GM18507 (cell line): ENCODE measurements at places on chromosomes 16 and 17.
A peak's percentile ranks its signal among the peaks of the same experiment; 100 is the strongest.

GRCh38 chr17:46922487-46922803, 515 bp upstream of the GOSR2 start:
- no peak for DNase-seq

GRCh38 chr17:64506576-64507412, at the start of gene CEP95:
TSS of gene CEP95 (plus strand) at chr17:64506977. CDS start at chr17:64507098, 121 bp downstream.
- peak; percentile 82 for DNase-seq

- DNase-seq: no peak
These were observed 16.9 kb downstream of the CARHSP1 start for GRCh38 chr16:8851761-8852403.

DNA sequence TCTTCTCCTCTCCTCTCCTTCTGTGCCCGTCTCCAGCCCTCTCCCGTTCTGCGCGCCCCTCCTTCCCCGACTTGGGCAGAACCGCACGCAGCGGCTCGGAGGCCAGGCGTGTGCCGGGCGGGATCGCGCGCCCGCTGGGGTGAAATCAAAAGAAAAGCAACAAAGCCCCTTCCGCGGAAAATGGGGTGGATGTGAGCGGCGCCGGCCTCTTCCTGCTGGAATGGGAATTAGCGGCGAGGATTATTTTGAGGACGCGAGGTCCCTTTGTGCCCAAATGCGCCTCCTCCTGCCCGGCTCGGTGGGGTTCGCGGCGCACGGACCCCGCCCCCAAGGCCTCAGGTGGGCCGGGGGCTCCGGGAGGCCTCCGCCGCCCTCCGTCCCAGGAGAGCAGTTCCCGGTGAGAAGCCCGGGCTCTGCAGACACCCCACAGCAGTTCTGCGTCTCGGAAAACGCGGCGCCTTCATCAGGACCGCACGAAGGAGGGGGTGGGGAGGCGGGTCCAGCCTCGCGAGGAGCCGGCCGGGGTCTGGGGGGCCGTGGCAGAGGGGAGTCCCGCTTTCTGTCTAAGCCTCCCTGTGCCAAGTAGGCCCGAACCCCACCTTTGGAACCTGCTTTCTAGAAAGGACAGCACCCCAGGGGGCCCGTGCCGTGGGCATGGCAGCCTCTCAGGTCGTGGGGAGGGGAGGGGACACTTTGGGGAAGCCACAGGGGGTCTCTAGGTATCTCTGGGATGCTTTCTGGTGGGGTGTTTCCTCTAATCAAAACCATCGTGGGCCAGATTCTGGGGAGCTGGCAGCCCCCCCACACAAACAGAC, 91.0 kb upstream of the CBX4 start:
- no peak for DNase-seq

GRCh38 chr17:78925662-78926555, 722 bp upstream of the TIMP2 start:
- DNase-seq: no peak

- DNase-seq: no peak
These were observed 279.8 kb downstream of the UTP18 start for GRCh38 chr17:51540151-51540550.

GRCh38 chr17:50640686-50641351, 6.1 kb downstream of the ABCC3 start:
- DNase-seq: no peak

- DNase-seq: no peak
These were observed 127.8 kb upstream of the KCNJ16 start for GRCh38 chr17:69947027-69947759.

- peak; percentile 48 for DNase-seq
These were observed 477 bp downstream of the NTAN1 start for GRCh38 chr16:15055141-15056053.

- DNase-seq: no peak
These were observed 2.9 kb downstream of the CDIP1 start for GRCh38 chr16:4535627-4536108.

DNA sequence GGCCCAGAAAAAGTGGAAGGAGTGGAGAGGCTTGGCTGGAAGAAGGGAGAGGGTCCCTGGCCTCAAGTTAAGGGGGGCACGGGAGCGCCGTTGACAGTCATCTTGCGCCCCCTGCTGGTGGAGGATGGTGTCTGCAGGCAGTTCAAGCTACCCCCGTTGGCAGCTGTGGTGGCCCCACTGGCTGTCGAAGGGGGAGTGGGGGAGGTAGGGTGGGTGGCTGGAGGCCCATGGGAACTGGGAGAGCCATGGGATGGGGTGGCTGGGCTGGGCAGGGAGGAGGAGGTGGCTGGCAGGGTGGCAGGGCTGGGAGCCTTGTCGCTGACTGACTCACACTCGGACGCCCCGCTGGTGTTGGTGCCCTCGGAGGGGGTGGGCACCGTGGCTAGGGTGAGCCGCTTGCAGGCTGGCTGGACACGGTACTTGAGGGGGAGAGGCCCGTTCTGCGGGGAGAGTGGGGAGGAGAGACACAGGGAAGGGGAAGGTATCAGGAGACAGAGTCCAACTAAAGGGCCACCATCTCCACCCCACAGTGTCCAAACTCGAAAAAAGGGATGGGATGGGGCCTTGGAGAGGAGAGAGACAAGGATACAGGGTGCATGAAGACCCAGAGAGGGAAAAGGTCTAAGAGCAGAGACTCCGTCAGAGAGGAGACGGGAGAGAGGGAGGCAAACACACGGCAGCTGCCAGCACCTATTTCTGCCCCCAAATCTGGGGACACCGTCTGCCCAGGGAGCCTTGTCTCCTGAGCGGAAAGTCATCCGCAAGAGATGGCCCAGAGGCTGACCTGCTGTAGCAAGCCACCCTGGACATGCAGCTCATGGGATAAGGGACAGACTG, 5.2 kb downstream of the CISD3 start:
- peak; percentile 64 for DNase-seq

- no peak for DNase-seq
These were observed 22.2 kb downstream of the SOST start for GRCh38 chr17:43736389-43736788.

GRCh38 chr17:73325527-73325842, 13.7 kb upstream of the CDC42EP4 start:
- DNase-seq: no peak

DNA sequence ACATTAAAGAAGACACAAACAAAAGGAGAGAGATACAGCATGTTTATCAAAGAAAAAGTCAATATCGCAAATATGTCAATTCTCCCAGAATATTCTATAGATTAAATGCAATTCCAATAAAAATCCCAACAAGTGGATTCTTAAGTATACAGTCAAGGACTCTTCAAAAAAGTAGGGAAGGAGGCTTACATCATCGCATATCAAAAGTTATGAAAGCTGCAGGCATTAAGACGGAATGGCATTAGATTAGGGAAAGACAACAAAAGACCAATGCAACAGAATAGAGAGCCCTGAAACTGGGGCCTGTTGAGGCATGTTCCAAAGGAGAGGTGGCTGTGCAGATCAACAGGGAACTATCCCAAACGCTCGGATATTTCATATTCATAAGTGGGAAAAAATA, 76.0 kb downstream of the MARCHF10 start:
- no peak for DNase-seq

DNA sequence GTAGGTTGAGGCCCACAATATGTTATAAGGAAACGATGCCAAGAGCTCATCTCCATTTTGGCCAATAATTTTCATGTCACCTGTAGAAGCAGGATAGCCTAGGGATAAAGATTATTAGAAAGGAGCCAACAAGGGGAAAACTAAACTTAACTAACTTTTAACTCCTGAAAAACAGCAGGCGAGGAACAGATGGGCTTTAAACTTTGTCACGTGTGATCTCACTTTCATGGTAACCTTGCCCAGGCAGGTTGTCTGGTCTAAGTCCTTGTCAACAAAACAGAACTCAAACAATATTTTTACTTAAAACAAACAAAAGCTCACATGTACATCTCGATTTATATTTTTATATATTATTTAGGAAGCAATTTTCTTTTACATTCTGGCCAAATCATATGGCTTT, 1672.0 kb downstream of the TP53TG3F start:
- no peak for DNase-seq

GRCh38 chr16:54934481-54935265, 4.0 kb downstream of the IRX5 start:
- DNase-seq: no peak

GRCh38 chr17:45311760-45312476, 4.9 kb downstream of the MAP3K14 start:
- no peak for DNase-seq

GRCh38 chr17:10048629-10049350, 143.7 kb upstream of the RCVRN start:
- no peak for DNase-seq

GRCh38 chr17:6496116-6496481, 51.8 kb downstream of the PIMREG start:
- DNase-seq: no peak

- no peak for DNase-seq
These were observed 26.5 kb upstream of the ALOX12 start for GRCh38 chr17:6969323-6969726.

- DNase-seq: no peak
These were observed 1336.0 kb upstream of the CDH8 start for GRCh38 chr16:63372283-63372682.

DNA sequence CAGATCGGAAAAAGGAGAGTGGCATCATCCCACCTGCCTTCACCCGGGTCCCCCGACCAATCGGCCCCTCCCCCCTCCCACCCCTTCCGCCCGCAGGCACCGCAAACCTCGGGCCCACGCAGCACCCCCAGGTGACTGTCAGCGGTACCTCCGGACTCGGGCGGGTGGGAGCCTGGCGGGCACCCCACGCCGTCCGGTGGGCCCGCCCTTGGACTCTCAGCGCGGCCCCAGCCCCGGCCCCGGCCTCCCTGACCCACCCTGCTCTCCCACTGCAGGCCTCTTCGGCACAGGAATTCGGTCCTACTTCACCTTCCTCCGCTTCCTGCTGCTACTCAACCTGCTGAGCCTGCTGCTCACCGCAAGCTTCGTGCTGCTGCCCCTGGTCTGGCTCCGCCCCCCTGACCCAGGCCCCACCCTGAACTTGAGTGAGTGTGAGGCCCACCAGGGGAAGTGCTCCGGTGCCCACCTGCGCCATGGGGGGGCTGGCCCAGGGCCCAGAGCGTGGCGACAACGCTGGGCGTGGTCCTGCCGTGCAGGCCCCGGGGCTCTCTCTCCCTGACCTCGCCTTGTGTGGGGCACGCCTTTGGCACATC, 1.6 kb downstream of the TMC8 start:
- no peak for DNase-seq

- DNase-seq: peak; percentile 22
These were observed 55.7 kb downstream of the PLD6 start for GRCh38 chr17:17150448-17150800.

DNA sequence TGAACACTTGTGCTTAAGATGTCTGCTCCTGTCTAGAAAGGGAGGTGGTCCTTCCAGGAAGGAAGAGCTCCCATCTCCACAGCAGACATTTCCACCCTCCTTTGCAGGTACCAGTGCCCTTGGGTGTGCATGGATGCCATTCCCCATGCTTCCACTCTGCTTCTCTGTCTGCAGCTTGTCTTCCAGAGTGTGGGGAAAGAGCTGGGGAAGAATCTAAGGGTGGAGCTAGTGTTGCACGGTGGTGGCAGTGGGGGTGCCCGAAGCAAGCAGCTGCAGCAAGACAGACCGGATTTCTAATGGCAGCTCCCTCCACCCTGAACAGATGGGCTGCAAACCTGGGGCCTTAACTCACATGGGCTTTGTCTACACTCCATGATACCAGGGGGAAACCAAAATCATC, 22.6 kb upstream of the HOXB13 start:
- no peak for DNase-seq

DNA sequence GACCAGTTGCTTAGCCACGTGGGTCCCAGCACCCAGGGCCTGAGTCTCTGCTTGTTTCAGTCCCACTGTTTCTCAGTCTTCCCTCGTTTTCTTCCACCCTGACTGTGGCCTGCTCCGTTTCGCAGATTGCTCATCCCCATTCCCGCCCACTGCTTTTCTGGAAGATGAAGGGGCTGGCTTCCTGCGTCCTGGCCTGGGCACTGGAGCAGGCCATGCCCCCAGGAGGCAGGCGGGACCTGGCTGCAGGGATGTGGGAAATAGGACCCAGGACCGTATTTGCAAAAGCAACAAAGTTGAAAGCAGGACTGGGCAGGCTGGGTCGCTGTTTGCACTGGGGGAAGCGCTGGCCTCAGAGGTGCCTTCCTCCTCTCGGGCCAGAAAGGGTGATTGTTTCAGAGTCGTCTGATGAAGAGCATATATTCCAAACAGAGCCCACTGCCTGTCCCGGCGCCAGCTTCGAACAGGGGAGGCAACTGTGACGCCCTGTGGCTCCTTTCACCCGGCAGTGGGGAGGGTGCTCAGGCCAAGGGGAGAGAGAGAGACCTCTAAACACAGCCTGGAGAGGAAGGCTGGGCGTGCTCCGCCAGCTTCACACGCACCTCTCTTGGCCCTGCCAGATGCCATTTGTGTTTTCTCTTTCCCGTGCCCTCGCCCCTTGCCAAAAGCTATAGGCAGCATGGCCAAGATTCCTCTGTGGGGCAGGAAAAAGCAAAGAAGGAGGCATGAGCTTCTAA, 108.6 kb downstream of the CMIP start:
- DNase-seq: no peak

DNA sequence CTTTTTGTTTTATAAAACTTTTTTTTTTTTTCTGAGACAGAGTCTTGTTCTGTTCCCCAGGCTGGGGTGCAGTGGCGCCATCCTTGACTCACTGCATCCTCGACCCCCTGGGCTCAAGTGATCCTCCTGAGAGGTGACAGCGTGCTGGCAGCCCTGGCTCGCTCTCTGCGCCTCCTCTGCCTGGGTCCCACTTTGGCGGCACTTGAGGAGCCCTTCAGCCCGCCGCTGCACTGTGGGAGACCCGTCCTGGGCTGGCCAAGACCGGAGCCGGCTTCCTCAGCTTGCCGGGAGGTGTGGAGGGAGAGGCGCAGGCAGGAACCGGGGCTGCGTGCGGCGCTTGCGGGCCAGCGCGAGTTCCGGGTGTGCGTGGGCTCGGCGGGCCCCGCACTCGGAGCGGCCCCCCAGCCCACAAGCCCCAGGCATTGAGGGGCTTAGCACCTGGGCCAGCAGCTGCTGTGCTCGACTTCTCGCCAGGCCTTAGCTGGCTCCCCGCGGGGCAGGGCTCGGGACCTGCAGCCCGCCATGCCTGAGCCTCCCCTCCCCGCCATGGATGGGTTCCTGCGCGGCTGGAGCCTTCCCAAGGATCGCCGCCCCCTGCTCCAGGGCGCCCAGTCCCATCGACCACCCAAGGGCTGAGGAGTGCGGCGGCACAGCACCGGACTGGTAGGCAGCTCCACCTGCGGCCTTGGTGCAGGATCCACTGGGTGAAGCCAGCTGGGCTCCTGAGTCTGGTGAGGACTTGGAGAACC, 49.6 kb upstream of the HELZ start:
- no peak for DNase-seq

DNA sequence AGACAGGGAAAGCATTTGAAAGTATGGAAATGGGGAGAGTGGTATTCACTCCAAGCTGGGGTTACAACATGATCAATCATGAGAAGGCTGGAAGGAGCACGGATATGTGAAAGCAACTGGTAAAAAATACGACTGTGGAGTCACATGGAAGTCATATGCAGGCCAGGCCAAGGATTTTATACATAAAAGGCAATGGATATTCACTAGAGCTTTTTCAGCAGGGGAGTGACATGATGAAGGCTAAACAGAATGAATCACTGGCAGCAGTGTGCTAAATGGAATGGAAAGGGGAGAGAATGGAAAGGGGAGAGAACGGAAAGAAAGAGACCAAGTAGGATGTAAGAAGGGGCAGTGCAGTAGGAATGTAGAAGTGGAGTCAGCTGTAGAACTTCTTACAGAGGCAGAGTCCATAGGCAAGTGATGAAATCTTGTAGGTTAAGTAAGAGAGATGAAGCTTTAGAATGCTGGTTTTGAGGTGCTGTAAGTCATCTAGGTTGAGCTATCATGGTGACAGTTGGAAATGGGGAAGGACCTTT, 13.0 kb upstream of the NETO2 start:
- no peak for DNase-seq
